ENCODE measurements at places on chromosomes 16 and 17.

- no peak for DNase-seq
These were observed 114.5 kb upstream of the GOT2 start for GRCh38 chr16:58848662-58849002.

GRCh38 chr17:73647301-73647695 lies 3.1 kb upstream of the SDK2 start:
- no peak for DNase-seq

- peak; percentile 67 for DNase-seq
These were observed 1.6 kb downstream of the CTCF start for GRCh38 chr16:67563708-67564468.

GRCh38 chr16:83913245-83913633 lies 14.3 kb downstream of the MLYCD start:
- DNase-seq: peak; percentile 86

DNA sequence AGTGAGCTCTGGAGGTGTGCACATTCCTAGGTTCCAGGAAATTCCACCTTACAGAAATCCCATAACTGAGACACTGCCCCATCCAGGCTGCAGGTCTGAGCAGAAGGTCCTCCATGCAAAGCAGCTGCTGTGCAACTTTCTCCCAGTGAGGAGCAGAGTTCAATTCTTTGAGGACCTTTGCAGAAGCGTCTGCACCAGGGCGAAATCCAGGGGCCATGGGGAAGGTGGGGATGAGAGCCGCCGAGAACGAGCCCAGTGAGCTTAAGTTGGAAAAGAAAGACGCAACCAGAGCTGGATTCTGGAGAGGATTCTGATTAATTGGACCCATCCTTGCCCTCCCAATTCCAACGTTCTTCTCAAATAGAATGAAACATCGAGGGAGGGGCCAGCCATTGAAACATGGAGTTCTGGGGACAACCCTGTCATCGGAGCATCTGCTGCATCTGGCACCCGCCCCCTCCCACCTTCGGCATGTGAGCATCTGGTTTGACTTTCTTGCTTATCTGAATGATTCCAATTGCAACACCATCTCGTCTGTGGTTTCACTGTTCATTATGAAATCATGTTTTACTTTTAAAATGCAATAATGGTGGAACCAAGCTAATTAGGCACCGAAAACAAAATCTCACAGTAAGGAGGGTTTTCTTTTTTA lies 190.6 kb upstream of the FOXF1 start:
- DNase-seq: no peak

Measured in right lung (tissue), 10 donors.